ENCODE measurements at places on chromosomes 5 and 9. TPM values are rescaled to one million over a fixed set of nuclear protein-coding genes. Genes with fewer than 3 reads are reported as not detected.

DNA sequence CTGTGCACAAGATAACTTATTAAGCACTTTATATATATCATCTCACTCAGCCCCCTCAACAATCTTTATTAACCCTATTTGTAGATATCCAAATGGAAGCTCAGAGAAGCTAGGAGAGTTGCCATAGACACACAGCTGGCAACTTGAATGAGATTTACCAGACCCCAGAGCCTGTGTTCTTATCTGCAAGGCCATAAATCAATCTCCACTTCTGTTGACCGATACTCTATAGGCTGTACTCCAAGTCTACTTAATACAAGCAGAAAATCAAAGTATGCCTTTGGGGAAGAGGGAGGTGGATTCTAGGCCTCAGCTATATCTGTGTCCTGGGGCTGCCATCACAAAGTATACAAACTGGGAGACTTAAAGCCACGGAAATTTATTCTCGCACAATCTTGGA, 6.0 kb upstream of the IL9 start:
- DNase-seq: no peak

- DNase-seq: no peak
Measured at GRCh38 chr5:155004138-155004744, 9.3 kb upstream of the KIF4B start.

DNA sequence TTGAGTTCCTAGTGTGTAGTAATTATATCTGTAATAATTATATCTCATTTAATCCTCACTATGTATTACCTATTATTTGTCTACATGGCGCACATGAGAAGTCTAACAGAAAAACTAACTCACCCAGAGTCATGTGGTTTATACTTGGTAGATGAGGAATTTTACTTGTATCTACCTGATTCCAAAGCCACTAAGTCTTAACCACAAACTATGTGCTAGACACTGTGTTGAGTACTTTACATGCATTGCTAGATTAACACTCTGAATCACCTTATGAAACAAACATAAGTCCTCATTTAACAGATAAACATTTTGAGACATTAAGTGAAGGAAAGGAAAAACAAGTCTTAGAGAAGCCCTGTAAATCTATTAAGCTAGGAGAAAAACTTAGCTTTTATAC, 404.8 kb downstream of the TLR4 start:
- DNase-seq: no peak

Gene SWI5
- 14.9 TPM for total RNA-seq

DNA sequence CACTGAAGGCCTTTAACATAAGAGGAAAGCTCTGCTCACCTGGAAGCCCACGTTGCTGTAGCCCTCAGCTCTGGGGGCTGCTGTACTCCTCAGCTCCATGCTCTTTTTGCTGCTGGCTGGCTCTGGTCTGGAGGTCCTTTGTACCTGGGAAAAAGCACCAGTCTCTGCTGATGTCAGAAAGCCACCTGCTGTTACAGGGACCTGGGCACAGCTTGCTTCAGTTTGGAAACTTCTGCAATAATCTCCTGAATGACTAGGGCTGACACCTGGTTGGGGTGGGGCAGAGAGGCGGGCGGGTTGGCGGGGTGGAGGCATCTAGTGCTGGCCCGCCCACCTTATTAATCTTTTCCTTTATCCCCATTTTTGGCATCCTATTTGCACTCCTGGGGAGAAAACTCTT, at the start of gene SLC28A3:
Gene SLC28A3 (minus strand): TSS at position 224 of the 400 bp plus-strand sequence. CDS start 125 bp downstream, at position 99.
- DNase-seq: no peak

Gene SLC28A3
- total RNA-seq: not detected

DNA sequence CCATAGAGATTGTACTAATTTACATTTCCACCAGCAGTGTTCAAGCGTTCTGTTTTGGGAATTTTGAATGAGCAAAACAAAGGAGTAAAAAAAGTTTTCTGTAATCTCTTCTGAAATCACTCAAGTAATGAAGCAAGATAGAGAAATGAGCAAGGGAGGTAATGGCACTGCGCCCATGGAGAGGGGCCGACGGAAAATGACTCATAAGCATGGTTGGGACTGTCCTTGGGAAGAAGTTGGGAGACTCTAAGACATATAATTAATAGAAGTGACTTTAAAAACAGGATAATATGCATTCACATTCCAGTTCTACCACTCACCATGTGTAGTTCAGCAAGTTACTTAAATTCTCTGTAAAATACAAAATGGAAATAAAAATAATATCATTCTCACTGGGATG, 62.5 kb upstream of the C5orf46 start:
- no peak for DNase-seq

DNA sequence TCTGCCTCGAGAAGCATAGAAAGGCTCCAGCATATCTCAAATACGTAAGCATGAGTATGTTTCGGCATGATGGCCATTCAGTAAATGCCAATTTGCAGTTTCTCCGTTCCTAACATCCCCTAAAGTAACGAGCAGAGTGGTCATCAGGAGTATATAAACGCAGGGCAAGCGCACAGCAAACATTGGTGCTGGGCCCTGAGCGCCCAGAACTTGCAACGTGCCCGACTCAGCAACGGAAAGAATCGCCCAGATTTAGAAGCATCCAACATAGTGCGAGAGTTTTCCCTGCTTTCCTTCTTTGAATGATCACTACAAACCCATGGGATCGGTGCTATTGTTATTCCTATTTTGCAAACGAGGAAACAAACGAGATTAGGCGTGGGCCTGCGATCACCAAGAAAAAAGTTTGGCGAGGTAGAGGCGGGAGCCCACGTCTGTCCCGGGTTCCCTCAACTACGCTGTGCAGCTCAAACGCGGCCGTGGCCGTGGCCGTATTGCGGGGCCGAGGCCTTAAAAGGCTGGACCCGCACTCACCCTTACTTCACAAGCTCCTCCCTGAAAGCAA, 505 bp downstream of the RPS14 start:
- no peak for DNase-seq

Gene SEC16A
- total RNA-seq: 87.7 TPM

DNA sequence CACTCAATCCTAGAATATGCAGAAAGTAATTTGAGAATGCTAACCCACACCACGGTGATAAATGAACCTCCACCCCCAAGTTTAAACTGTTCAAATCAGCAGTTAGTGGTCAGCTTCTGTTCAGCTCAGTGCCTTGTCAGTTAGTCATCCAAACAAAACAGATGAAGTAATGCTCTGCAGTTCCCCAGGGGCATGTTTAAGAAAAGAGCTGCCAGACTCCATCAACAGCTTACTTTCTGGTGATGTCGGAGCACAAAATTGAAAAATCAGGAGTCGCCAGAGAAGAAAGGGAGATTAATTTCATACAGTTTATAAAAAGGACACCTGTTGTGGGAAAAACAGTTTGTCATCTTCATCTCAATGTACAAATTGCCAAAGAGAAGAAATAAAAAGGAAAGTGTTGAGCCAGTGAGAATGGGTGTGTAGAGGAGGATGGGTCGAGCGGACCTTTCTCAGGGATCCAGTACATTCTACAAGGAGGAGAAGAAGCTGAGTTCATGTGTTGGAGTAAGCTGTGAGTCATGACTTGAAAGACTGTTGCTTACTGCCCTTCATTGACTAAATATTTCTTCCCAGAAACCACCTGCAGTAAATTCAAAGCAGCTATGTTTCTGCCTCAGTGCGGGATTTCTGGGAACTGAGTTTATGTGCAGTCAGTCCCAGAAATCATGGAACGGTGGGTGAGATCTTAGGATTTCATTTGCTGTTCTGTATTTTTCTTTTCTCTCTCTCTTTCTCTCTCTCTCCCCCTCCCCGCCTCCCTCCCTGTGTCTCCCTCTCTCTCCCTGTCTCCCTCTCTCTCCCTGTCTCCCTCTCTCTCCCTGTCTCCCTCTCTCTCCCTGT, 13.7 kb downstream of the TRIO start:
- no peak for DNase-seq

GRCh38 chr9:100196215-100196614, 97.2 kb downstream of the INVS start:
- DNase-seq: no peak

GRCh38 chr5:60959156-60959555, 14.2 kb downstream of the NDUFAF2 start:
- no peak for DNase-seq

DNA sequence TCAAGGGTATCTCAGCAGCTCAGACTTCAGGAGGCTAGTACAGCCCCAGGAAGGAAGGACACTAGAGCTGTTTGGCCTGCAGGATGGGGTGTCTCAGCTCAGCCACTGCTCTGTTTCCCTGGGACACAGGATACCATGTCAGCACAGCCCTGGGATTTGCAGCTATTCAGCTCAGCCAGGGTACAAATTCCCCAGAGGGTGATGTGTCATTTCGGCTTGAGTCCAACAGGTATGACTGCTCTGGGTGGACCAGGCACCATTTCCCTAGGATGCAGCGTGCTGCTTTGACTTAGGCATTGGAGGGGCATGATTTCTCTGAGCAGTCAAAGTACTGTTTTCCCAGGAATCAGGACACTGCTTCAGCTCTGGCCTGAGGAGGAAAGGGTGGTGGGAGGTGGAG, 130.1 kb downstream of the ARSB start:
- no peak for DNase-seq

GRCh38 chr9:120161776-120162175, 418.2 kb downstream of the CDK5RAP2 start:
- DNase-seq: no peak

Gene PLAC8L1
- 0.58 TPM for total RNA-seq

Measured in CD4-positive, alpha-beta memory T cell (primary cell).